Stimulated activated CD8-positive, alpha-beta memory T cell treated with anti-CD3 and anti-CD28 coated beads, Interleukin-4, amount 100 ng/mL, for 1 hour (primary cell): ENCODE measurements at places on chromosomes 2 and 18.

- DNase-seq, result no peak
Observed at GRCh38 chr18:74622072-74622471, 24.4 kb downstream of the ZNF407 start.

DNA sequence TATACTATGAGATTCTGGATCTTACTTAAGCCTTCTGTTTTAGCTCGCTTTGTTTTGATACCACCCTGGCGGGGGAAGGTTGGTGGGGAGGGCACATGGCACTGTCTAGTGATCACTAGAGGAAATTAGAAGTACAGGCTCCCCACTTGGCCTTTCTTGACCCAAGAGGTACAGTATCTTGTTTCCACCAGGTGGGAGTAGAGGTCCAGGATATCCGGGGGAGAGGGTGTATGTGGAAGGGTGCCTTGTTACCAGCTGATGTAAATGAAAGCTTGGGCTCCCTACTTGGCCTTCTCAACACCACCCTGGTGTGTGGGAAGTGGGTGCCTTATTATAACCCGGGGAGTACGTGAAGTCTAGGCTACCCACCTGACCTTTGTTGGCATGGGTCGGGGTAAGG, 7.5 kb downstream of the GALNT1 start:
- no peak for DNase-seq

GRCh38 chr2:176652300-176653182, 383.3 kb downstream of the MTX2 start:
- DNase-seq, result no peak

DNA sequence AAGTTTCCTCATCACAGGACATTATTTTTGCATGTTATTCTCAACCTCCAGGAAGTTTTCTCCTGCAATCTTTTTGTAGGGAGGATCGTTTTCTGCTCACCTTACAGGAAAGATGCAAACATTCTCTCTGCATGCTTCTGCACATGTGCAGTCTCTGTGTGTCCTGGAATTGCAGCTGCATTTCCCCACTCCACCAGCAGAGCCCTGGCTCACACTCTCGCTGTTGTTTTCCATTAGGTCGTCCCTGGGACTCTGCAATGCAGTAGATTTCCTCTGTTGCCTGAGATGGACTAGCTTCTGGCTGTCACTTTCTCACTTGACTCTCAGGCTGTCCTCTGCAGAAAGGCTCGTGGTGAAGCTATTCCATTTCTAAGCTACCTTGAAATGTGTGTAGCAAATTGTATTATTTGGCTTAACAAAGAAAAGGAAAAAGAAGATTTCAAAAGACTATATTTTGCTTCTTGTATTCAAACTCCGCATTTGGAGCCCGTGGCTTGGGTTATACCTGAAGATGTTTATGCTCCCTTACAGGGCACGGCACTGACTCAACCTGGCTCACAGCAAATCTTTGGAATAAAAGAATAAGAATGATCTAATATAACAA, 346.7 kb downstream of the RAD51AP2 start:
- no peak for DNase-seq
